ENCODE measurements at places on chromosomes 13 and 19. TPM values are rescaled to one million over a fixed set of nuclear protein-coding genes. Genes with fewer than 3 reads are reported as not detected.

Gene PLPPR3
- total RNA-seq, result 63.7 TPM

DNA sequence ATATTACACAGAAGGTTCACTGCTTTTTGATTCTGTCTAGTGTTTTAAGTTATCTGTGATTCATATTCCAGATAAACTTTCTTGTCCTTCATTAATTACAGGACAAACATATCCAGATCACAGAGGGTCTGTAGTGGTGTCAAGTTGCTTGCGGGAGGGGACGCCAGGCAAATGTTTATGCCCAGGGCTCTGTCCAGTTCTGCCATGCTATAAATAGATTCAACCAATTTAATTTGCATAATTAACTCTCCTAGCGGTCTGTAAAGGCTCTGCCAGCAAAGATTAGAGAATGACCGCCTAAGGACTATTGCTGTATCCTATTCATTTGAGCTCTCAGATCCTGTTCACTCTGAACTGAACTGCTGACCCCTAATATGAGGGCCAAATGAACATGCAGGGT, 59.7 kb upstream of the TRPC4 start:
- H3K4me3 ChIP-seq, result no peak overlapping the region
- DNase-seq, result no peak
- H3K27me3 ChIP-seq, result no peaks in the 10 kb centered on the region
- no peaks in the 10 kb centered on the region for H3K4me1 ChIP-seq
- H3K27ac ChIP-seq, result no peak overlapping the region
- H3K36me3 ChIP-seq, result no peaks in the 10 kb centered on the region

GRCh38 chr19:4014541-4015491, 7.3 kb downstream of the PIAS4 start:
- H3K27ac ChIP-seq, result no peak overlapping the region
- DNase-seq, result no peak
- no peak overlapping the region for H3K4me3 ChIP-seq
- H3K36me3 ChIP-seq, result no peaks in the 10 kb centered on the region

Gene FCER2
- total RNA-seq, result 0.15 TPM

DNA sequence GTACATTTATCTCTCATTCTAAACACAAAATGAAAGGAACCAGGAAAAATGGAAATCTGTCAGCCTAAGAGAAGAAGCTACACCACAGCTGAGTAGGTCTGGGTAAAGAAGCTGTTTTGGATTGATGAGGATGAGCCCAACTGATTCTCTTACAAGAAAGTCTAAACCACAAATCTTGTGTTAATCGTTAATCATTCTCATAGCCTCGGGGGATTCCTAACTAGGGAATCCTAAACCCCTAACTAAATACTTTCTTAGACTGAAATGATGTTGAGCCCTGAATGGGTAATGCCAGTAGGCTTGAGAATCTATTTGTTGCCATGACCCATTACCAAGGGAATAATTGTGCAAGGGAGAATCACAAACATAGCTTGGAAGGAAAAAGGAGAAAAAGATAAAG, 327.5 kb upstream of the SPRY2 start:
- no peak overlapping the region for H3K4me3 ChIP-seq
- H3K36me3 ChIP-seq, result no peaks in the 10 kb centered on the region
- H3K27me3 ChIP-seq, result no peaks in the 10 kb centered on the region
- H3K27ac ChIP-seq, result no peak overlapping the region
- no peaks in the 10 kb centered on the region for H3K4me1 ChIP-seq

DNA sequence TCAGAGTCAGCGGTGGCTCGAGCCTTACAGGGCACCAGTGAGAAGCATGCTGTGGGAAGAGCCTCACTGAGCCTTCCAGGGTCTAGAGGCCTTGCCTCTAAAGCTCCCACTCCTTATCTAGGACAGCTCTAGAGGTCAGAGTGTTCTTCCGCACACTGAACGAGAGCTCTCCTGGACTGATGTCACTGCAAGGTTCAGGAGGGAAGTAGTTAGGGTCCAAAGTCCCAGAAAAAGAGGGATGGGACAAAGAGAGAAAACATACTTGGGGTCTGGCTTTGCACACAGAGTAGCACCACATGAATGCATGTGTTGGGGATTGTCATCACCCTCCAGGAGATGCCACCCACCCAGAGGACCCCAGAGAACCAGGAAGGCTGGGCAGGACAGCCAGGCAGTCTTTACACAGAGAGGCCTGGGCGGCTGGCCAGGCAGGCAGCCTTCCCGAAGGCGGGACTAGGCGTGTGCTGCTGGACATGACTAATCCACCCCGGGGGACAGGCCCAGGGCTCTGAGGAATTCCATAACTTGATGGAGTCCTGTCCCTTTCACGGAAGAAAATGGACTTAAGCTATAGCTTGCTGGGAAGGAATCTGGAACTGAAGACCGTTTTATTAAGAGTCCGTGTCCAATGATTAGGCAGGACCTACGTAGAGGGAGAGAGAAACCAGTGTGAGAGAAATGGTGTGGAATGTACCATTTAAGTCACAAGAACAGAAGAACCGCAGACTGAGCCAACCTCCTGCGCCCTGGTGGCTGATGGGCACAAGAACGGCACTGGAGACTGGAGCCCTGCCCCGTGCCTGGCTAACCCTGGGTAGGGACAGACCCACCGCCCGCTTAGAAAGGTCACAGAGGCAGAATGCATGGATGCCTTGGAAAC, 16.6 kb upstream of the EPHX3 start:
- H3K36me3 ChIP-seq, result peaks cover 5% of the 10 kb centered on the region
- H3K4me1 ChIP-seq, result no peaks in the 10 kb centered on the region
- no peak overlapping the region for H3K27ac ChIP-seq
- H3K27me3 ChIP-seq, result no peaks in the 10 kb centered on the region

Measured in Panc1 (cell line).